ENCODE measurements at places on chromosomes 3 and 15. TPM values are rescaled to one million over a fixed set of nuclear protein-coding genes. Genes with fewer than 3 reads are reported as not detected.

The C2CD4A gene
- total RNA-seq, result 0.11 TPM

GRCh38 chr3:23183731-23184130 lies 19.4 kb upstream of the UBE2E2 start:
- no peak for DNase-seq

DNA sequence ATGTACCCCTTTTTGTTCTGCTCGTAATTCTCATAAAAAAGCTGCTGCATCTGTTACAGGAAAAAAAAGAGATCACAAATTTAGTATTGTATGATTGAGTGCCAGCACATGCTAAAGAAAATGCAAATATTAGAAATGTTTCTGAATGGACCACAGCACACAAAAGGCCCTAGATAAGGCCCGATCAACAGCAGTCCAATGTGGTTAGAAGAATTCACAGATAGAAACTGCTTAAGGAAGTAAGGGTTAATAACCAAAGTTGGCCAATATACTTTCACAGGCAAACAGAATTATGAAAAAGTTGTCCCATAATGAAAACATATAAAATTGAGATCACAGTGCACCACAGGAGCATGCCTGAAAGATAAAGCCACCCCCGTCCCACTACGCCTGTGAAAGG lies 72.9 kb downstream of the CHSY1 start:
- no peak for DNase-seq

GRCh38 chr3:40720341-40720740 lies 195.6 kb downstream of the ZNF621 start:
- no peak for DNase-seq

- no peak for DNase-seq
Observed at GRCh38 chr3:120469882-120470301, 19.1 kb upstream of the FSTL1 start.

Measured in CD8-positive, alpha-beta T cell (primary cell).